GM19239 (cell line): ENCODE measurements at places on chromosomes 5 and 9.

DNA sequence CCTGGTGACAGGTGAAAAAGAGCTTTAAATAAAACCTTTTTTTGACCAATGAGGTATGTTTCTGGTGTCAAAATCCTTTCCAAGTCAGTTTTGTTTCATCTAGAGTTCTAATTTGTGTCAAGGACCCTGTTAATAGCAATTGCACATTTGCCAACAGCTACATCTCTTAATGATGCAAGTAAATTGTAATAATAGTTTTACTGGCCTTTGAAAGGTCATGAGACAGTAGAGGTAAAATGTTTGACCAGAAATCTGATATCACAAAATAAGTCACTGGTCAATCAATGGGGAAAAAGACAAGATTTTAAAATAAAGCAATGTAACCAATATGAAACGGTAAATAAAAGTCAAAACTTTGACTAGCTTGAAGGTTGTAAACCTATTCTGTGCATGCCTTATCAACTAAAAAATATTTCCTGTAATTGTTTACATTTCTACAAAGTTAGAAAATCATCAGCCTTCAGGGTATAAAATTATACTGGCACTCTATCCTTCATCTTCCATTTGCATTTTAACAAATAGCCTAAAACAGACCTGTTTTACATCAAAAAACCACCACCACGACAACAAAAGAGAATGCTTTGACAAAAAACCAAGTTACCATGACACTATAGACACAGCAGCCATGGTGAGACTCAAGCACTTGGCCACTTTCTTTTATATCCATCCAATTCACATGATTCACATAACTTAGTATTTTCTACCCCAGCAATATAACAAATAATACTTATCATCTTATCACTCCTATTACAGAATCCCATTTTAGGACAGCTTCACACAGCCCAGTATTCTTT lies 3.0 kb downstream of the NADK2 start:
- no peak for DNase-seq

DNA sequence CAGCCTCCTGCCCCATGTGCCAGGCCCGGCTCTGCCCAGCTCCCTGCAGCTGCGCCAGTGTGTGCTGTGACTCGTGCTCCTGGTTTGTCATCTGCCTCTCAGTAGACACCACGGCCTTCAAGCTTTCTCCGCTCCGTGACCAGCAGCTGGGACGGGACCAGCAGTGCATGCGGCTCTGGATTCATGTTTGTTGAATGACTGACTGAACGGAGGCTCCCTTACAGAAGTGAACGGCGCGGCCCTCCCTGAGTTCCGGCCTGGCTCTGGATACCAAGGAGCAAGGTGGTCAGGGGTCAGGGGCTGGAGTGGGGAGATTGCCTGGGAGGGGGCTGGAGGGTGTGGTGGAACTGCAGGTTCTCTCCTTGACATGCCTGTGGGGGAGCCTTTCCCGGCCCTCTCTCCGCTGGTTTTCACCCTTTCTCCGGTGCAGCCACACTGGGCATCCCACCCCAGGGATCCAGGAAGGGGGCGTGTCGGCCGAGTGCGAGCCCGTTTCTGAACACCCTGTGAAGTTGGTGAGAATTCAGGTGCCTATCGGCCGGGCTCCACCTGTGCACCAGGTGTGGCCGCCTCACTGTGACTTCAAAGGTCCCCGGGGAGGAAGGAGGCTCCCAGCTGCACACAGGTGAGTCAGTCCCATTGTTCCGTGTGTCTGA lies 11.1 kb upstream of the CEP72 start:
- no peak for DNase-seq

DNA sequence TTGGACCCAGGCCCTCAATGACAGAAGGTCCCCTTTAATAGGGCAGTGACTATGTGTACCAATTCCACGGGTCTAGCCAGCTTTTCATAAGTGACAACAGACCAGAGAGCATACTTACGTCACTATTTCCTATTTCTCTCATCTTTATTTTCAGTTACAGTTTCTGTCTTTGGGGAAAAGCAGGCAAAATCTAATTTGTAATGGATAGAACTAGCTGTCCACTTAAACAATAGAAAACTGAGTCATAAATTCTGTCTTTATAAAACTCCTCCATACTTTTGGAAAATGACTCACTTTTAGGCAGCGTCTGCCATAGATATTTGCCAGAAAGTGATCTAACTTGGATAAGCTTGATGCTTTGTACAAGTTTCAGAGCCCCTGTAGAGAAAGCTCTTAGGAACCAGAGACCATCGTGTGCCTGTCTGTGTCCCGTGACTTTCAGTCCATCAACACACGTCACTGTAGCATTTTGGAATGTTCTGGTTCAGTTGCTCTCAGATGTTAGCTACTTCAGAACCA lies 101.9 kb downstream of the F2RL2 start:
- DNase-seq = no peak

- DNase-seq = peak; percentile 28
Observed at GRCh38 chr9:37464426-37465248, 613 bp downstream of the ZBTB5 start.

DNA sequence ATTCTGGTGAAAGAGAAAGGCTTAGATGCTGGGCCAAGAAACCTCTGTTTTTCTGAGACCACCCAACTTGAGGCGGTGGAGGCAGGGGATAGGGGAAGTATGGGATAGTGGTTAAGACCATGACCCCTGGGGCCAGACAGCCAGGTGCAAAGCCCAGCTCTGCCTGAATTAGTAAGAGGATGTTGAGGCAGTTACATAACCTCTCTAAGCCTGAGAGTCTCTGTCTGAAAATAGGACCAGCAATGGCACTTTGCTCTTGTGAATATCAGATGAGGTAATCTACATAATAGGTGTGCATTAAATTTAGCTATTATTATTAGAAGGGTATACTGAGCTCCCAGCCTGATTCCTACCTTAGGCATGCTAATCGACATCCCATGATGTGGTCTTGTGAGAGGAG lies 68.2 kb downstream of the DOCK2 start:
- DNase-seq = no peak

GRCh38 chr9:98067184-98067583 lies 10.7 kb downstream of the NANS start:
- DNase-seq = no peak

- DNase-seq = no peak
Observed at GRCh38 chr9:100623969-100624368, 46.1 kb downstream of the CAVIN4 start.

- no peak for DNase-seq
Observed at GRCh38 chr5:78416677-78417425, 56.4 kb downstream of the SCAMP1 start.

GRCh38 chr9:111599955-111600343 lies 502 bp upstream of the PTGR1 start:
- no peak for DNase-seq

- no peak for DNase-seq
Observed at GRCh38 chr9:79644601-79645000, 72.8 kb downstream of the TLE4 start.
